ENCODE measurements at places on chromosomes 2 and 18.

GRCh38 chr2:72661985-72662384 is 163.8 kb downstream of the EXOC6B start:
- no peak for DNase-seq

GRCh38 chr2:204108330-204108751 is 171.8 kb downstream of the ICOS start:
- no peak for DNase-seq

DNA sequence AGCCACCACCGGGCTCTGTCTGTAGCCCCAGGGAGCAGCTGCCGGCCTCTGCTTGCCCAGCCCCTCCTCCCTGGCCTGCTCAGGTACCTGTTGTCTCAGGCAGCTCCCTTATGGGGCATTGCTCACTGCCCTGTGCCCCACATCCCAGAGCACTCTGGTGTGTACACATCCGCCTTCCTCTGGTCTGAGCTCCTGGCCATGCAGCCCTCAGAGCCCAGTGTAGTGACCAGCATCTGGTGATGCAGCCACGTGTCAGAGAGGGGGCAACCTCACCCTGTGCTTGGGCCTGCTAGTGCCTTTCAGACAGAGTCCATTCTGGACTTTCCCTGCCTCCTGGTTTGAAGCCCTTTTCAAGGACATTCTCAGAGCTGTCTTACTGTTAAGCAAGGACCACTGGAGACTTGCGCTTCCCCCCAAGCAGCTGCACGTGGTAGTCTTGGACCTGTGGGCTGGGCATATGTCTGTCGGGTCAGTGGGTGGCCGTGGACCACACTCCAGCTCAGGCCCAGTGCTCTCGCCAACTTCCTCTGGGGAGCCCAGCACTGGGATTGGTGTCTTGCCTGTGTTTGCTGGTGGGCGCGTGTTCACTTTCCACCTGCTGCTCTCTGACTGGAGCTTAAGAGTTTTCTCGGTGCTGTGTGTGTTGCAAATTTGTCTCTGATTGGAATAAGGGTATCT is 30.7 kb downstream of the DGKD start:
- no peak for DNase-seq

DNA sequence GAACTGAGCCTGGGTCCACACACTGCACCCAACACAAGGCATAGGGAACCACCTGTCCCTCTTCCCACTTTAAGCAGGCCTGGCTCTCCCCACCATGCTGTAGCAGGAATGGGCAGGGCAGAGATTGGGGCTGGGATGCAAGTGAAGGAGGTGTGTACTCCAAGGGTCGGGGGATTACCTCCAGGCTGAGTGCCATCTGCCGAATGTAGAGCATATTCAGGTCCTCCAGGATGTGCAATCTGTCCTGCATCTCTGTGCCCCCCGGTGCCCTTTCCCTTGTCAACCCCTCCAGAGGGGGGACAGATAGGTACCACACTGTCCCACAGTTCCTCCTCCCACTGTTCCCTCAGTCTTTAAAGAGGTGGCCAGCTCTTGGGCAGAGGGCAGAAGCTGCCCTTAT is 2.4 kb downstream of the RTKN start:
- DNase-seq, result no peak

DNA sequence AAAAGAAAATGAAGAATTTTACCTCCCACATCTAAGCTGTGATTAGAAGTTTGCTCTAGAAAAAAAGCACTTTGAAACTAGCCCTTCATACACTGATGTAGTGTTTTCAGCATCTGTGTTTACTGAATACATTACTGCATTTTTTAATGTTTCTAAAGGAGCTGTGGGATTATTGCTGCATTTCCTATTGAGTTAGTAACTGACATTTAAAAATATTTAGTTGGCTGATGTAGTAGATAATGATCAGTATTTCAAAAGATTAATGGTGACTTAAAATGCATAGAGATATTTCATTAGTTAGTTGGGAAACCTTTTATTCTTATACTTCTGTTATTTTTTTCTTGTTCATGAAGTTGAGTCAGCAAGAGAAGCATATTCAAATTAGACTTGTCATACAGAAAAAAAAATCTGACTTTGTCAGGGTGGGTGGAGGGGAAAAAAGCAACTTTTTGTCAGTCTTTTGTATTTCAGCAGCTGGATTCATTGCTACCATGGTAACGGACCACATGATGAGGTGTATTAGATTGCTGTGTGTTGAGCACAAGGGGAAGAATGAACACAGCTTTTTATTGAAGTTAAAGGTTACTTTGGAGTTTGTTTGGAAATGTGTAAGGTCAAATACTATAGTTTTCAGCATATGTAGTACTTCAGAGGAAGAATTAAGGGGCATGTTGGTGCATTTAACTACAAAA is at the start of gene DTNA:
Gene DTNA (plus strand): TSS at position 549 of the 692 bp plus-strand sequence. CDS start 45,679 bp downstream, outside the sequence.
- DNase-seq, result peak; percentile 77

GRCh38 chr2:233129351-233129978 is 69.3 kb downstream of the INPP5D start:
- no peak for DNase-seq

DNA sequence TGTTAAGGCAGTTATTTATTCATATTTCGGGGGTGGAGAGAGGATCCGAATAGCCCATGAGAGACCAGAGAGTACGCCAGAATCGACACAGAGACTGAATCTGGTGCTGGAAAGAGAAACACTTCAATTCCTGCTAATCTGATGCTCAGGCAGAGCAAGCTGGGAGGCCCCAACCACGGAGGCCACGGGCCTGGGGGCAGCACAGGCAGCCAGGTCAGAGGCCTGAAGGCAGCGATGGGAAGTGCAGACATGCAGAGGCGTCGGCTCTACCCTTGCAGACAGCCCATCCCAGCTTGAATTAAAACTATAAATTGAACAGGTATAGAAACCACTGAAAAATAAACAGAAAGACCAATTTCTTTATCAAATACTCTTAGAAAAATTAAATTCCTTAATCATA is 50.6 kb downstream of the PXDN start:
- DNase-seq, result no peak

Measured in HS-5 (cell line).